Hematopoietic multipotent progenitor cell treated with erythropoietin and hydrocortisone succinate and interleukin-3 and kit ligand, for 4 days (in vitro differentiated cells): ENCODE measurements at places on chromosomes 7 and 10.

GRCh38 chr7:157767506-157768197, 430.8 kb downstream of the DNAJB6 start:
- no peak for DNase-seq

- DNase-seq, result no peak
Measured at GRCh38 chr7:132817949-132818348, 241.7 kb upstream of the PLXNA4 start.

GRCh38 chr7:18655506-18655905, 160.0 kb downstream of the HDAC9 start:
- DNase-seq, result no peak

GRCh38 chr7:117771756-117772155, 101.5 kb downstream of the CTTNBP2 start:
- no peak for DNase-seq

- DNase-seq, result no peak
Measured at GRCh38 chr10:49138361-49138891, 4.6 kb upstream of the FAM170B start.

DNA sequence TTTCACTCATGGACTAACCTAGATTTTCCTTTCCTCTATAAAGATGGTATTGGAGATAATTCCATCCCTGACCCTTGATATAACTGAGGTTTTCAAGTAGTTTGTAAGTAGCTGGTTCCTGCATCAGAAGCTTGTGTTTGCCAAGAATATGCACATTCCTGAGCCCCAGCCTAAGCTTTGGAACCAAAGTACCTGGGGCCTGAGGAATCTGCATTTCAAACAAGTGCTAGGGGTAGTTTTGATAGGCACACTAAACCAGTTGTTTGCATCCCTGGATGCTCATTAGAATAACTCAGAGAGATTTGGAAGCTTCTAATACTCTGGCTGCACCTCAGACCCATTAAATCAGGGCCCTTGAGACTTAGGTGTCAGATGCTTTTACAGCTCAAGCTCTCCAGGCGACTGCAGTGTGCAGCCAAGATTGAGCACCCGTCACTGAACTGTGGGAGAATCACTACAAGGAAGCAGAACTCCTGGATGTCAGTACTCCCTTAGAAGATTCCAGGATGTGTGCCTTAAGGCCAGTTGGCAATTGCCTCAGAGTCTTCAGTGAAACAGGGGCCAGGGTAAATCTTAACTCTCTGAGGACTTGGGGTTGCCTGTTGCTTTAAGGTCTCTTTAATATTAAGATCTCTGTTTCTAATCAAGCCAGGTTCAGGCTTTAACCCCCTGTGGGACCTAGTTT, 565.0 kb downstream of the REEP3 start:
- DNase-seq, result no peak

DNA sequence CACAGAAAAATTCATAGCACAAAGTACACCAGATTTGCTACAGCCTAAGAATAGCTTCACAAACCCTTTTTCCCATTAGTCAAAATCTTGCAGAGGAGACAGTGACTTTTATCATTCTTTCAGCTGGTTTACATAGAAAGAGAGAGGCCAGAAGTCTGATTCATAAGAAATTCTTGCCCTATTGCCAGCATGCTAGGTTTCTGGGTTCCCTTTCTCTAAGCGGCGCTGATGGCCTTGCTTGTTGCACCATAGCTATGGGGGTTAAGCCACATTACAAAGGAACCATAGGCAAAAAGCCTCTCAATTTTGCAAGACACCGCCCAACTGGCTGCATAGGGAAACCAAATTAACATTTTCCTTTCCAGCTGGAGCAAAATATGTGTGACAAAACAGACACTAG, 87.4 kb downstream of the ZNF467 start:
- peak; percentile 47 for DNase-seq

- DNase-seq, result no peak
Measured at GRCh38 chr7:24914465-24914859, 65.5 kb downstream of the OSBPL3 start.

- DNase-seq, result no peak
Measured at GRCh38 chr7:43586251-43586900, 3.5 kb downstream of the STK17A start.

- DNase-seq, result no peak
Measured at GRCh38 chr10:33602278-33602677, 267.8 kb upstream of the NRP1 start.

- no peak for DNase-seq
Measured at GRCh38 chr7:135189961-135190360, 19.5 kb upstream of the CYREN start.

- DNase-seq, result no peak
Measured at GRCh38 chr10:131706476-131706875, 194.3 kb upstream of the PPP2R2D start.

- peak; percentile 35 for DNase-seq
Measured at GRCh38 chr10:804191-804781, 114.8 kb upstream of the DIP2C start.

- no peak for DNase-seq
Measured at GRCh38 chr10:77393821-77394501, 243.6 kb downstream of the KCNMA1 start.

GRCh38 chr10:99760321-99760720, 22.1 kb upstream of the ABCC2 start:
- no peak for DNase-seq

GRCh38 chr7:80324032-80324431, 187.8 kb downstream of the GNAT3 start:
- no peak for DNase-seq

DNA sequence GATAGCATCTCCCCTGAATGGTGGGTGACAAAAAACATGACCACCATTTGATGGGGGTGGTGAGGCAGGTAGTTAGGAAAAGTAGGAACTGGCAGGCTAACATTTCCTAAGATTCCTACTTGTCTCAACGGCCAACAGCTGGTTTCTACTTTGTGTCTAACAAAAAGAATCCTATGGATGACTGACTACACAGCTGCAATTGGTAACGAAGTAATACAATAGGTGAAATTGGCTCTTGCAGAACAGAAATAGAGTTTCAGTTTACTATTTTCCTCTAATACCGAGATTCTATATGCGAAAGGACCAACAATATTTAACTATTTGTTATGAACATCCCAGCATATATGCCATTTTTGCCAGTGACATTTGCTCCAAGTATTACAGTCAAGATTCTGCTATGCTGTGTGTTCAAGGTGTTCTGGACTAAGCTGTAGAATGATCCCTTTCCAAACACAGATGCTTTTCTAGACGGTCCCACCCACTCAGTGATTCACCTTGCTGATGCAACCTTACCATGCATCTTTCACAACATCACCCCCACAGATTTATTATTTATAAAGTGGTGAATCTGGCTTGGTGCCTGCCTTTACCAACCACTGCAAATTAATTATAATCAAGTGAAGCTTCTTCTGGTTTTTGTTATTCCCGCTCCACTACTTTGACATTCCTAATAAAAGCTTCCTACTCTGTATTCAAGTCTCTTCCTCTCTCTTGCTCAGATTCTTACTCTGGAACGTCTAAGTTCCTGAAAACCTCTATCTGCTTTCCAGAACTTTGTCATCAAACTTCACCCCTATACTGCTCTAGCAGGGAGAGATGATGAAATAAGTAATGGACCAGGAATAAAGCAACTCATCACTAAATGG, 16.8 kb downstream of the BBIP1 start:
- DNase-seq, result no peak

GRCh38 chr10:11116361-11116760, 98.7 kb downstream of the CELF2 start:
- peak; percentile 90 for DNase-seq
